ENCODE measurements at places on chromosomes 1 and 21.

DNA sequence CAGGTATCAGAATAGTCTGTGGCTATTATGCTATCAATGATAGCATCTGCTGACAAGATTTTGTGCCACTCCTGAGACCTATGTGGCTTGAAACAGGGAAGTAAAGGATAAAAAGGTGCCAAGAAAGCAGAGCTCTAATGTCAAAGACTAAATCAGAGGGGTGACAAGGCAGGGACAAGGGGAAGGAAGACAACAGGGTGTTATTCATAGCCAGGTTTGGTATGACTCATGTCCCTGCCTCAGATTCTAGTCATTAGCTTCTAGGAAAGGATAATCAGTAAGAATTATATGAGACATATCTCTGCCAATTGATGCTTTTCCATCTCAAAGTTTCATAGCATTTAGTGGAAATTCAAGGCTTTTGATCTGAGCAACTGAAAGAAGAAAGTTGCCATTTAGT is 31.8 kb upstream of the PLD5 start:
- no peak for DNase-seq

- no peak for DNase-seq
Measured at GRCh38 chr1:222038971-222039370, 297.1 kb upstream of the DUSP10 start.

- DNase-seq, result no peak
Measured at GRCh38 chr1:191290441-191290840, 812.8 kb upstream of the BRINP3 start.

DNA sequence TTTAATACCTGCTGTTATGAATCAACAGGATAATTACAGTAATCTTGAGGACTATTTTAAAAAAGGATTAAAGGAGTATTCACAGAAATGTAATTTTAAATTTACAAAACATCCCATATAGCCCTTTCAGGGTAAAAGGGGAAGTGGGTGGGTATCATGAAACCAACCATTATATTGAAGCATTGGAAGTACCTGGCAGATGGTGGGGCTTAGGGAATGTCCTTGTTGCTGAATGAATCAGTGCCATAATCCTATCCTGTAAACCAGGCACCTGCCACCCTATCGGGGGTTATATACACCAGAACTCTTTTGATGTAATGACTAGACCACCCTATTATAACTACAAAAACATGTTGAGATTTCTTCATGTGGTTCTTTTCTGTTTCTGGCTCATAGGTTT is 30.4 kb downstream of the CDC14A start:
- DNase-seq, result no peak

DNA sequence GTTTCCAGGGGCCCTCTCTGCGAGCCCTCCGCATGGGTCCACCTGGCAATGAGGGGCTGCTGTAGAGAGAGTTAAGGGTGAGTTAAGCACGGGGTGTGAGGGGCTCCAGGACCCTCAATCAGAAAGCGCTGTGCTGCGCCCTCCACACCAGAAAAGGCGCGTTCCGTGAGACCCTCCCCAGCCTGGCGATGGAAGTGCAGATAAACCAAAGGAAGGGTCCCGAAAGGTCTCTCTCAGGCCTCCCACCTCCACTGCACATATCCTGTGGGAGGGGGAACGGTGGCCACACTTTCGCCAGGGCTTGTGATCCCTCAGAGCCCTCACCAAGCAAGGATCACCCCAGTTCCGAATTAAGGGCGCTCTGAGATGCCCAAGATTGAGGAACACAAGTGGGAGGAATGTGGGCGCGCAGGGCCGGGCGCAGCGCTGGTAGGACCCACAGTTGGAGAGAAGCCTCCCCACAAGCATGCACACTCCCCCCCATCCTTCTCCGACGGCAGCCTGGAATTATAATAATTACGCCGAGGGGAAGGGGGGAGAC is 1.1 kb downstream of the WNT3A start:
- no peak for DNase-seq

DNA sequence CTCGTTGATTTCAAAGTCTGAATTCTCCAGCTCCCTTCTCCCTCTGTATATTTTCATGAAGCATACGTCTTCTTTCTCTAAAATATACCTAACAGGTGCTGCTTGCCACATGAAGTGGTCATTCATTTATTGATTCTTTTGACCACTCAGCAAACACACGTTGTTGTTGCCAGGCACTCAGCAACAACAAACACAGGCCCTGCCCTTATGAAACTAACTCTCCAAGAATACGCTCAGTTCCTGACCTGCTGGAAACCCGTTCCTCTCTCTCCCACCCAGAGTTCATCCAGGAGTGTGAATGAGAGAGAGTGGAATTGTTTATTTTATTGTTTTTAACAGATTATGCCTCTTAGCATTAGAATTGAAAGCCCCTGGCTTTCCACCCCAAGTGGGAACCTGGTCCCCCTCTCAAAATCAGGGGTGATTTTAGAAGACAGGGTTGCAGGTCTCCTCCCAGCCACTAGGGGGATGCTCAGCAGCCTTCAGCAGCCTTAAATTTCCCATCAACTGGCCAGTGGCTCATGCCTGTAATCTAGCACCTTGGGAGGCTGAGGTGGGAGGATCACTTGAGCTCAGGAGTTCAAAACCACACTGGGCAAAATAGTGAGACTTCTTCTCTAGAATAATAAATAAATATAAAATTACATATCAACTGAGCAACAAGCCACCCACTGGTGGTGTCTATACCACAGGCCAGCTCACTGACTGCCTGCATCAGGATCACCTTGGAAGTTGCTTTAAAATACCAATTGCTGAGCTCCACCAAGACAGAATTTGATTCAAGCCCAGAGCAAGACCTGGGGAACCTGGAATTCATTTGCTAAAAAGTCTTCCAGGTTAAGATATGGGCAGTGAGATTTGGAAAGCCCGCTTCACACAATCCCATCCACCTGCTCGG is 181.0 kb upstream of the KLHDC7A start:
- DNase-seq, result no peak

DNA sequence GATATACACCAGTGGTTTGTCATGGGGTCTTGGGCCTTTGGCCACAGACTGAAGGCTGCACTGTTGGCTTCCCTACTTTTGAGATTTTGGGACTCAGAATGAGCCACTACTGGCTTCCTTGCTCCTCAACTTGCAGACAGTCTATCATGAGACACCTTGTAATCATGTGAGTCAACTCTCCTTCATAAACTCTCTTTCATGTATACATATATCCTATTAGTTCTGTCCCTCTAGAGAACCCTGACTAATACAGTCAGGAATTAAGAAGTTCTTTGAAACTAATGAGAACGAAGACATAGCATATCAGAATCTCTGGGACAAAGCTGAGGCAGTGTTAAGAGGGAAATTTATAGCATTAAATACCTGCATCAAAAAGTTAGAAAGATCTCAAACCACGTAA is 110.8 kb downstream of the SLC5A9 start:
- no peak for DNase-seq

GRCh38 chr1:43836267-43836951 is 97.2 kb upstream of the ARTN start:
- DNase-seq, result peak; percentile 63

- no peak for DNase-seq
Measured at GRCh38 chr1:104466068-104466467, 716.4 kb downstream of the AMY1C start.

DNA sequence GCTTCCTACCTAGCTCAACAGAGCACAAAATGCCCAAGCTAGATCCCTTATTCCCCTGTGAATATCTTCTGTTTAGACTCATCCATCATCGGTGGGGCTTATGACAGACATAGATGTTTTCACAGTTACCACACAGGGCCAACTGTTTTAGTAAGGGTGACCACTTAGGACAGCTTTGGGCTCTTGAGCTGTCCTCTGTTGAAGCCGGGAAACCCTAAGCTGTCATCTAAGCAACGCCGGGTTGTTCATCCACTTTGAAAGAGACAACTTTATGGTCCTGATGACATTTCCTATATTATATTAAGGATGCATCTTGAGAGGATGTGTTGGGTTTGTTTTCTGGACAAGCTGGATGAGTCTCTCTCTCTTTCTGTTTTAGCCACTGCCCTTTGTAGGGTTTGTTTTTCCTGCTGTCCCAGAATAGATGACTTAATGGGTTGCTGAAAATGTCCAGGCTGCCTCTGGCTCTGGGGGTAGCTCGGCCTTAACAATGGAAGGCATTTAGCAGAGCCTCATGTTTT is 110.5 kb upstream of the UBE2U start:
- no peak for DNase-seq

DNA sequence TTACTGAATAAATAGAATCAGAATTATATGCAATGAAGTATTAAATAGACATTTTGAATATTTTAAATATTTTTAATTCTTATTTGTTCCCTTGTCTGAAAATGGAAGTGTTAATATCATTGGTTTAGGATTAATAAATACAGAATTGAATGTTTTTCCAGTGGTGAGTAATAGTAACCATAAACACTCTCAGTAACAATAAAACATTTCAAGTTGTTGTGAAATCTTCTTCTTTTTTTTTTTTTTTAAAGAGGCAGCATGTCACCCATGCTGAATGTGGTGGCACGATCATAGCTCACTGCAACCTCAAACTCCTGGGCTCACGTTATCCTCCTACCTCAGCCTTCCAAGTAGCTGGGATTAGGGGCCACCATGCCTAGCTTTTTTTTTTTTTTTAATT is 86.2 kb upstream of the ZBTB18 start:
- no peak for DNase-seq

- no peak for DNase-seq
Measured at GRCh38 chr1:187871177-187871845, 1042.6 kb downstream of the PLA2G4A start.

DNA sequence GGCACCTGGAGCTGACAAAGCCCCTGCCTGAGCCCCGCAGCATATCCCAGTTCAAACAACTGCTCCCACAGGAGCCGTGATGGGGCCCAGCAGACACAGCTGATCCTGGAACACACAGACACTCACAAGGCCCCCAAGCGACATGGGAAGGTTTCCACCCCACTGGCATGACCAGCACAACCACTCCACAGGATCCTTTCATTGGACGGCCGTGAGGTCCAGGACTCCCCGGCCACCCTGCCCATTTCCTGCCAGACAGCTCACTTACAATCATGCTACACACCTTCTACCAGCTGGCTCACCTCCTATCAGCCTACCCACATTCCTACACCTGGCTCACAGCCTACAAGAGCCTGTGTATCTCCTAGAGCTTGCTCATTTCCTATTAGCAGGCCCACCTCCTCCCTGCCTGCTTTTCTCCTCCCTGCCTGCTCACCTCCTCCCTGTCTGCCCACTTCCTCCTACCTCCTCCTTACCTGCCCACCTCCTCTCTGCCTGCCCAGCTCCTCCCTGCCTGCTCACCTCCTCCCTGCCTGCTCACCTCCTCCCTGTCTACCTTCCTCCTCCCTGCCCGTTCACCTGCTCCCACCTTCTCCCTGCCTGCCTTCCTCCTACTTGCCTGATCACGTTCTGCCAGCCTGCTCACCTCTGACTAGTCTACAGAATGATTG is 73.9 kb downstream of the MATN1 start:
- no peak for DNase-seq

DNA sequence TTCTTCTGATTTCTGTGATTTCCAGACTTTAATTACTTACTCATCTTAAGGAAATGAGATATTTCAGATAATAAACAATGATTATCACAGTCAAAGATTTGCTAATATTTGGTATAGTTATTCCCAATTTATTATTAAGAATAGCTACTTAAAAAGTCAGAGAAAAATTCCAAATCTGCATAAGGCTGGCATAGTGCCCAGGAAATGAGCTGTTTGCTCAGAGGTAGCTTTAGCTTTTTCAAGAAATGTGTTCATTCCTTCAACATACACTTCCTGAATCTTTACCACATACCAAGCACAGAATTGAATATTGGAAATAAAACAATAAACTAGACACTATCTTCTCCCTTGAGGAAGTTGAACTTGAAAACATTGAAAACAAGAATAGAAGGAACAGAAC is 44.3 kb upstream of the KCNK1 start:
- no peak for DNase-seq

DNA sequence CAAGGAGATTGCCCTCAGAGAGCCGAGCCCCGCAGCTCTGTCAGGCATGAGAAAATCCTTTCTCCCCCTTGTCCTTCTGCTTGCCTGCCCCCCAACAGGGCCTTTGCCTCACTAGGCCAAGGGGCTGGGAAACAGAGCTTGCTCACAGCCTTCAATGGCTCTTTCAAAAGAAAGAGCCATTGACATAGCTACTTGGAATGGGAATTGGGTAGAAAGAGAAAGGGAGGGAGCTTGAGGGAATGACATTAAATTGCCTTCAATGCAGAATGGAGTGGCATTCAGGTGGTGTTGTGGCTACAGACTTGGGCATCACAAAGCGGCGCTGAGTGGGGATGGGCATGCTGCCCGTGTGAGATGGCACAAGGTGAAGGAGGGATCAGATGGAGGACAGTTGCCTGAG is 13.2 kb downstream of the SYT11 start:
- DNase-seq, result no peak

DNA sequence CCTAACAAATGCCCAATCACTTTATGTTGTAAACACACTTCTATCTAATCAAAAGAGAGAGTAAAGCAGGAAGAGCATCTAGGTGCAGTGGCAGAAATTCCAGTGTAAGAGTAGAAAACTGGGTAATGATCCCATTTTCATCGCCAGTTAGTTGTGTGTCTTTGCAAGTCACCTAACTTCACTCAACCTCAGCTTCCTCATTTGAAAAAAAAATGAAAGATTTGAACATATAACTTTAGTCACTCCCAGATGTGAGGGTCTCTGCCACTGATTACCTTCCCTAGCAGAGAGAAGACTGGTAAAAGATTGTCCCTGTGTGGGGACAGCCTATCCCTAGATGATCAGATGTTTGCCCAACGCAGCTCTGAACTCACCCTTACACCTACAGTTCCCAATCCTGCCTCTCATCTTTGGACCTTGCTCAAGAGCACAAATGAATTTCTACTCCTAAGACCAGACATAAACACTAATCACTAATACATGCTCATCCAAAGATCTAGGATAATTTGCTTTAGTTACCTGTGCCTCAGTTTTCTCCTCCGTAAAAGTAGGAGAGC is 25.2 kb upstream of the DUSP23 start:
- DNase-seq, result no peak

GRCh38 chr21:31222142-31222541 is 121.9 kb downstream of the TIAM1 start:
- no peak for DNase-seq

DNA sequence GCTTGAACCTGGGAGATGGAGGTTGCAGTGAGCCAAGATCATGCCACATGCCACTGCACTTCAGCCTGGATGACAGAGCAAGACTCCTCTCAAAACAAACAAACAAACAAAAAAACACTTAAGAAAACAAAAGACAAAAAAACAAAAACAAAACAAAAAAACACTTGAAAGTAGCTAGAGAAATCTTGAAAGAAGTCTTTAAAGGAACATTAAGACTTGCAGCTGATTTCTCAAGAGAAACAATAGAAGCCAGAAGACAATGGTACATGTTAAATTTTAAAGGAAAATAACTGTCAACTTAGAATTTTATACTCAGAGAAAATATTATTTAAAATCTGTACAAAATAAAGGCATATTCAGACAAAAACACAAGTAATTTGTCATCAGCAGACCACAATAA is 71.3 kb downstream of the HLX start:
- DNase-seq, result no peak

- DNase-seq, result peak; percentile 83
Measured at GRCh38 chr1:91730801-91731732, 154.9 kb downstream of the TGFBR3 start.

DNA sequence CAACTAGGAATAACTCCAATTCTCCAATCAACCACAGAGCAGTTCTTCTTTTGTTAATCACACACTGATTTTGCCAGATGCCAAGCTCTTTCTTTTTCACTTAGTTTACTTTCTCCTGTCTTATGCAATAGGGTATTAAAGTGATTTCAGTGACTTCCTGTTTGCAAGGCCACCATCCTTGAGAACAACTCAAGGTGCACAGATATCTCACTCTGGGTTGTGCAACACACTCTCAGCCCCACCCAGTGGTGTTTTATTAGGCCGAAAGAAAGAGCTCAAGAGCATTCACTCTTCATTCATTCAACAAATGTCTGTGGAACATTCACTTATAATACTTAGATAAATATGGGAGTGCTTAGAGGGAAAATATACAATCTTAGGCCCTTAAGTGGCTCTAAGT is 352.5 kb downstream of the ZNF326 start:
- DNase-seq, result no peak
